ENCODE measurements at places on chromosomes 3 and 15.

DNA sequence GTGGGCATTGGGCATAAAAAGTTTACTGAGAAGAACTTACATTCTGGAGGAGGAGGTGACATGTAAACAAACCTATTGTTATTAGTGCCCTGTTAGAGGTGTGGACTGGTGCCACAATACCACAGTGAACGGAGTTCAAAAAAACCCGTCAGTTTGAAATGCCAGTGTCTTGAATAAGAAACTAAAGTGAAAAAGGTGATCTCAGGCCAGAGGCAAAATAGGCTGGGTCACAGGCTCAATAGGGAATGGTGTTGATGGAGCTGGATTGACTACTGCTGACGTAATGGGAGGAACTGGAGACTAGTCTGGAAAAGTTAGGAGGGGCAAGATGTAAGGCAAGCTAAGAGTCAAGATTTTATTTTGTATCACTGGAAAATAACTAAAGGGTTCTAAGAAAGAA, 1.6 kb upstream of the DCBLD2 start:
- no peak for DNase-seq

GRCh38 chr3:175121225-175121624, 262.1 kb downstream of the NAALADL2 start:
- no peak for DNase-seq

- no peak for DNase-seq
Measured at GRCh38 chr3:133756716-133757694, 10.8 kb downstream of the TF start.

DNA sequence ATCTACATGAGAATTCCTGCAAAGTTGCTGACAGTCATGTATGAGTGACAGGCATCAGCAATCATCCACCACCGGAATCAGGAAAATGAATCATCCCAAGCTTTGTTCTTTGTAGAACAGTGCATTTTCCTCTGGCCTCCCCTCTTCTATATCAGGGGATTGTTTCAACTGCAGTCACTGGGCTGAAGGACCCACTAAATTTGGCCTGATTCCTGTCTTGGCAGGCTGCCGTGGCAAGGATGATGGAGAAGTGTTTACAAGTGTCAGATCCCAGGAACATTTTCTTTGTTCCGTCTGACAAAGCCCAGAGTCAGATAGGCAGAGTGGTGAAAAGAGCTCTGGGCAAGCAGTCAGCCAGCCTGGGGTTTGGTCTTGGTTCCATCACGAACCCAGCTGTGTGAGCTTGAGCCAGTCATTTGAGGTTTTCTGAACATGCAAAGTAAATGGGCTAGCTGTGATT, 175.1 kb upstream of the TSC22D2 start:
- DNase-seq, result no peak

GRCh38 chr15:99137877-99138276, 33.0 kb downstream of the SYNM start:
- DNase-seq, result no peak

GRCh38 chr15:82168757-82169156, 93.8 kb downstream of the EFL1 start:
- no peak for DNase-seq

DNA sequence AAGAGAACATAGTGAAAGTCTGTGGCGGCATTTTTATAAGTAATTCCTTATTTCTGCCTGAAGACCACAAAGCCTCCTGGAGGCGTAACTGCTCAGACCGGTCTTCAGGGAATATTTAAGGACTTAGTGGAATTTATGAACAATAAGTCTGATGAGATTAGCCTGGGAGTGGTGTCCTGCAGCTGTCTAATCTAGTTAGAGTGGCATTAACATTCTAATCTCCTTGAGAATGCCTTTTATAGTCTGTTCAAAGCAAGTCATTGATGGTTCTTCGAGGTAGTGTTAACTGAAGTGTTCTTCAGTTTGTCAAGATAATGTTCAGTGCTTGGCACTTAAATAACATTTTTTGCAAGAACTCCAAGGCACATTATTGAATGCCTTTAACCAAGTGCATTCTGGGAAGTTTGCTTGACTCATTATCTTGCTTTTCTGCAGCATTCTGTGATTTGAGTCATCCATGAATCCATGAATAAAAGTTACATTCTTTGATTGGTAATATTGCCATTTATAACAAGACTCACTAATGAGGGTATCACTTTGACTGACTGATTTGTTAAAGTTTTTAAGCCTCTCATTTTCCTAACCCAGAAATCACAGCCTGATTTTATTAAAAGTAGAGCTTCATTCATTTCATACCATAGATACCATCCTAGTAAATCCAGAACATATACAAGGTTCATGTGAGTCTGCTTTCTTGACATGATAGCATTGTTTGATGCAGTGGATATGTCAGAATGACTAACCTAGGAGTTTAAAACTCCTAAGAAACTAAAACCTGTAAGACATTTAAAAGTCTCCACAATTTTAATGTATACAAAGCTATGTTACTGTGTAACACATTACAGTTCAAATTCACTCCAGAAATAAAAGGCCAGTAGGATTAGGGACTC, 12.5 kb downstream of the RBM5 start:
- no peak for DNase-seq

GRCh38 chr3:79039192-79039591, 728.6 kb downstream of the ROBO1 start:
- no peak for DNase-seq

DNA sequence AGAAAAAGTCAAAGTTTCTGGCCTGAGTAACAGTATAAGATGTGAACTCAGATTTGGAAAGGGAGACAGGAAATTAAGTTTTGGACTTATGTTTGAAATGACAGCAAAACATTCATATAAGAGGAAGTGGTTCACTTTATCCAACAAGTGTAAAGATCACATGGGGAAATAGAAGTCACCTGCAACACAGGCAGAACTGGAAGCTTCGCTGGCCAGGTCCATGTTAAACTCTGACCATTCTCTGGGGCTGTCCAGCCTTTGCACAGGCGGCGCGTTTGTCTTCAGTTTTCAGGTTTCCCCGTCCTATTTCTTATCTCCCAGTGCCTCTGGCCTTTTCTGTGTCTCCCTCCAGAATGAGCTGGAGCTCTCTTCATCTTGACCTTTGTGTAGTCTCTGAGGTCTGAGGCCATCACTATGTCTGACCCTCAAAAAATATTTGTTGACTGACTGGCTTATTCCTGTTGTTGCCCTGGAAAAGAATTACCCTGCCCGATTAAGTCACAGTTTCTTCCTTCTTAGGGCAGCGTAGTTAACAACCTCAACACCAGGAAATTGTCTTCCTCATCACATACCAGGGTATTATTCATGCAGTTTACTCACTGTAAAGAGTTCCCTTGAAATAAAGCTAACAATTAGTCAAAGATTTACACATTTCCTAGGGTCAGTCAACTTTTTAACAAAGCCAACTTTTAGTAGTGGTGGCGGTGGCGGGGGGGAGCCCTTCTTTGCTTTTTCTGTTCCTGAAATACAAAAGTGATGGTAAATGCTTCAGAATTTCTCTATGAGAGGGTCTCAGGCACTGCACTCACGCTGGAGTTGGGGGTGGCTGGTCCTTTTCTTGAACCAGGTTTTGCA, 959 bp upstream of the RASA2 start:
- no peak for DNase-seq

DNA sequence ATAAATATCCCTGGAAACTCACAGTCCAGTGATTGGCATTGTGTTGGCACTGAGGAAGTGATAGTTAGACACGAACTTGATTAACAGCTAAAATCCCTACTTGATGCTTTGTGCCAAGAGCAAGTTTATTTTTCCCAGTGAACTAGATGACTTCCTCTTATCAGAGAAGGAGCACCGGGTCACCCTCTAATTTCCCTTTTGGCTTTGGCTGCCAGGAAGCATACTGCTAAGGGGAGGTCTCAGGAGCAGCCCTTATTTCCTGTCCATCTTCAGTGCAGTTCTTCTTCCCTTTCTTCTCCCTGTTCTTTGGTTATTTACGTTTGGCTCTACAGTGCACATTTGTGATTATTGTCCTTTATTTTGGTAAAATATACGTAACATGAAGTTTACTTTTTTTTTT, 13.0 kb downstream of the FBLN2 start:
- no peak for DNase-seq

DNA sequence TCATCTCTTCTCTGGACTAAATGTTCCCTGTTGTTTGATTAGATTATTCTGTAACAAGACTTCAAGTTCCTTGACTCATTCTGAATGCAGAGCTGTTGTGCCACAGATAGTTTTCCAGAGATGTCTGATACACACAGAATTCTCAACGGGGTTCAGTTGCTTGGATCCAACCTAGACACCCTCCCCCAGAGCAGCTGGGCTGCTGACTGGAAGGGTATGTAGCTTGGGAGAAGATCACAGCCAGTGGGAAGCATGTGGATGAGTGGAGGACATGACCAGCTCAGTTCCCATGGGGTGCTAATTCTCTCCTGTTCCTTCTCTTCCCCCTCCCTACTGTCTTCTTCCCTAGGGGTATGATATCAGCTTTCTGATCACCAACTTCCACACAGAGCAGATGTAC, 6.6 kb upstream of the TTLL3 start:
- no peak for DNase-seq

DNA sequence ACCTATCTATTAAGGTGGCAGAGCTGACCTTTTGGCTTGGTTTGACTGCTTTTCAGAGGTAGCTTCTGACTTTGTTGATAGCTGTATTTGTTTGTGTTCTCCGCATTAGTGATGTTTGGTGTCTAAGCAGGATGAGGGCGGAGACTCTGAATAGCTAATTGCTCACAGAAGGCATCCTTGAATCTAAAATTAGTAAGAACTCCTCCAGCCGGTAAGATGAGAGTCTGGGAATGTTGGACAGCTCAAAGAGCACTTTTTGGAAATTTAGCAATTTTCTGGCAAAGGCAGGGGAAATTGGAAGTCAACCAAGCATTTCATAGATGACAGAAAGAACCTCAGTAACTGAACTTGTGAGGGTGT, 174.1 kb downstream of the KLHL25 start:
- DNase-seq, result no peak

- no peak for DNase-seq
Measured at GRCh38 chr3:87437765-87438164, 161.4 kb upstream of the POU1F1 start.

- DNase-seq, result no peak
Measured at GRCh38 chr3:154050766-154051165, 70.4 kb upstream of the ARHGEF26 start.

- DNase-seq, result no peak
Measured at GRCh38 chr3:105327662-105328337, 38.9 kb upstream of the ALCAM start.

- no peak for DNase-seq
Measured at GRCh38 chr15:60626051-60626450, 147.1 kb upstream of the ICE2 start.

DNA sequence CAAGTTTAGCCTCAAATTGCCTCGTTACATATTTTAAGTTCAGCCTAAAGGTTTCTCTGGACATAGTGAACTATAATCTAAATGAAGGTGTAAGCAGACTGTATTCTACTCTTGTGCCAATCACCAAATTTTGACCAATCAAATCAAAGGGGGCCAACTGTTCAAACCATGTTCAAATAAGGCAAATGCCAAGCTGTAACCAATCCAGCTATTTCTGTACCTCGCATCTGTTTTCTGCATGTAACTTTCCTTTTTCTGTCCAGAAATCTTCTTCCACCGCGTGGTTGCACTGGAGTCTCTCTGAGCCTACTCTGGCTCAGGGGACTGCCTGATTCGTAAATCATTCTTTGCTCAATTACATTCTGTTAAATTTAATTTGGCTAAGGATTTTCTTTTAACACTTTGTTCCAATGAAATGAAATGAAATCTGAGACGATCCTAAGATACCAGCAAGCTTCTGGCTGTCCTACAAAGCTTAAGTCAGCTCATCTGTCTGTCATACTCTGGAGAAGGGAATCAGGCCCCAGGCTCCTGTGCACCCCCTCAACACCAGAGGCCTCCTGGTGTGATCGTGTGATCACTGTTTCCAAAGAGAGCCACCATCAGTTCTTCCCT, 53.2 kb upstream of the ZNF148 start:
- no peak for DNase-seq

All from stimulated activated CD8-positive, alpha-beta memory T cell treated with anti-CD3 and anti-CD28 coated beads, Interleukin-7, amount 100 ng/mL, for 1 hour (primary cell).